ENCODE measurements at places on chromosomes 1 and 21. TPM values are rescaled to one million over a fixed set of nuclear protein-coding genes. Genes with fewer than 3 reads are reported as not detected.

GNG12 gene
- 105 TPM for polyA plus RNA-seq

TMPRSS15 gene
- polyA plus RNA-seq: 0.50 TPM

NECAP2 gene
- 65.7 TPM for polyA plus RNA-seq

C1orf122 gene
- 20.2 TPM for polyA plus RNA-seq

- peak; percentile 59 for DNase-seq
These were observed 153.2 kb downstream of the TRABD2B start for GRCh38 chr1:47843781-47844557.

DNA sequence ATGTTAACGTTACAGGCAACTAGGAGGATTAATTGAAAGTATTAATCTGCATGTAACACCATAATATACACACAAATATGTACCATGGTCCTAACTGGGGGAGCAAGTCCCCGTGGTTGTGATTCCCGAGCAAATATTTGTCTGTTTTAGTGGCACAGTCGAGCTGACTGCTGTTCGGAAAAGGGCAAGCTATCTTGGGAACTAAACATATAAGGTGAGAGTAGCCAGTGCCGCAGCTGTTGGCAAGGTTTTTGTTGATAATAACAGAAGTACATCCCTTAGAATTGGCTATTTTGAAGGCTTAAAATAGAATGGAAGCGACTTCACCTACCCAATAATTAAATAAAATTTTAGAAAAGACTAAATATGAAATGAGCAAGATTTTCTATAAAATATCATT lies 45.5 kb downstream of the UCHL5 start:
- DNase-seq: no peak

DNA sequence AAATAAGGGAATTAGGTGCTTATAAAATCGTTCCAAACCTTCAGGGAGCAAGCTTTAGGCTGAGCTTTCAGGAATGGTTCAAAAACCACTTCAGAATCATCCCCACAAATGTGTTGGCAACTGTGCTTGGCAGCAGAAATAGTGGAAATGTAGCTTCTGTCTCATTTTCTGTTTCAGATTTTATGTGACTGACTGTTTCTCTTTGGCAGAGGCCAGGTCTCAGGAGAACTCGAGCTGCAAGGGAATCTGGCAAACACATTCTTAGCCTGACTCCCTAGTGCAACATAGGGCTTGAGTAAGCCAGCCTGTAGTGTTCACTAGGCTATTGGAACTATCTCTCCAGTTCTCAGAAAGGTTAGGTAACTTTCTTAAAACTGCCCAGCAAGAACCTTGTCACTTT lies 128.6 kb downstream of the PLA2G4A start:
- DNase-seq: no peak

DNA sequence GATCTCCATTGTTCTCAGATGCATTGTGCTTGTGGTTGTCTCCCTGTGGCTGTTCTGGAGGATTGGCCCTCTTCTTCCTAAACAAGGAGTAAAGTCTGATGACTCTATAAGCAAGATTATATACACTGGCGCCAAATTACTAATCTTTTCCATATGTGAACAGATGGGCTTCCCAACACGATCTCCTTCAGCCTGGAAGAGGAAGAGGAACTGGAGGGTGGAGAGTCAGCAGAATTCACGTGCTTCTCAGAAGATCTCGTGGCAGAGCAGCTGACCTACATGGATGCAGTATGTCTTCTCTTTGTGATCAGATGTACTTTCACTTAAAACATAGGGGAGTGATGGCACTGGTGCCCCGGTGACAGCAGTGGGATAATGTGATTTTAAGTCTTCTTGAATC lies 78.7 kb downstream of the RGL1 start:
- no peak for DNase-seq

- DNase-seq: no peak
These were observed 188.7 kb downstream of the COL11A1 start for GRCh38 chr1:102919659-102920058.

DNA sequence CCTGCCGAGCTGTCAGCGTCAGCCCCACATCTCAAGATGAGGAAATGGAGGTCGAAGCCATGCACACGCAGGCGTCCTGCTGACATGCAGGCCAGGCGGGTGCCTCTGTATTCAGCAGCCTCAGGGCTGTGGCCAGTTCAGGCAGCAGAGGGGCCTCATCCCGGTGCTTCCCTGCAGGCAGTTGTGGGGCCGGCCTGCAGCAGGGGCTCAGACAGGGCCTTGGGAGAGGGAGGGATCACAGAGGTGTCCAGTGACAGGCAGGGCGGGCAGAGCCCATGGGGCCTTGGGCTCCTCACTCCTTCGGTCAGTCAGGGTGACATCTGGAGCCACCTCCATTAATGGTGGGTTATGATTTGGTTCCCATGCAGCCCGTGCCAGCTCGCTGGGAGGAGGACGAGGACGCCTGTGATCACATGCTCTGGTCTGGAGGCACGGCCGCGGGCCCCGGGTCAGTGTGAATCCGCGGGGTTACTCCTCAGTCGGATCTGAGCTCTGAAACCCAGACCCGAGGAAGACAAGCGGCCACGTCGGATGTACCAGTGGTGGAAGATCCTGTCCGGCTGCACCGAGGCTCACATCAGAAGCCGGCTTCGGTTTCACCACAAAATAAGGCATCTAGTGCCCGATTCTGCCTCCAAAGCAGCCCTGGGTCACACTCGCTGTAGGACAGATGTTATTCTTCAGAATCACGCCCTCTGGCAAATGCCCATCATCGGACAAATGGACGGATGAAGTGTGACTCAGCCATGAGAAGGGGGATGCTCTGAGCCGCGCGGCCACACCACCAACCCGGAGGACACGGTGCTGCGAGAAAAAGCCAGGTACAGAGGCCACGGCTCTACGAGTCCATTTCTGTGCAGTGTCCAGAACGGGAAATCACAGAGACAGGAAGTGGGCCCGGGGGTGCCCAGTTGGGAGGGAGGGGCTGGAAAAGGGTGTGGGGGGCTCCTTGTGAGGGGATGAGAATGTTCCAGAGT lies 33.4 kb downstream of the KRTAP10-1 start:
- DNase-seq: no peak

- no peak for DNase-seq
These were observed 41.2 kb downstream of the ARHGEF11 start for GRCh38 chr1:157004327-157004726.

DNA sequence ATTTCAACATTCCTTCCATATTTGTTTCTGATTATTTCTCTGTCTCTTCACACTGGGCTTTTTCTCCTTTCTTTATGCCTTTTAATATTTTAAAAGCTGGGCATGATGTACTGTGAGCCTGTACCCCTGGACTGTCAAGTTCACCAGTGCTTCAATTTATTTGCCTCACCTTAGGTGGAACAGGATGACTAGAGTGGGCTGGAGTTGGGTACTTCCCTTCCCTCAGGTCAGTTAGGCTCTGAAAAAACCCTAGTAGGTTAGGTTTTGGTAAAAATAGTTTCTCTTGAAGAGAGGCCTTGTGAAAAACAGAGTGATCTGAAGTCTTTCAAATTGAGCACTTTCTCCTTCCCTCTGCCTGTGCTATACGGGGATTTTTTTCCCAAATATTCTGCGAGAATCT lies 163.0 kb upstream of the LYPLAL1 start:
- no peak for DNase-seq

DNA sequence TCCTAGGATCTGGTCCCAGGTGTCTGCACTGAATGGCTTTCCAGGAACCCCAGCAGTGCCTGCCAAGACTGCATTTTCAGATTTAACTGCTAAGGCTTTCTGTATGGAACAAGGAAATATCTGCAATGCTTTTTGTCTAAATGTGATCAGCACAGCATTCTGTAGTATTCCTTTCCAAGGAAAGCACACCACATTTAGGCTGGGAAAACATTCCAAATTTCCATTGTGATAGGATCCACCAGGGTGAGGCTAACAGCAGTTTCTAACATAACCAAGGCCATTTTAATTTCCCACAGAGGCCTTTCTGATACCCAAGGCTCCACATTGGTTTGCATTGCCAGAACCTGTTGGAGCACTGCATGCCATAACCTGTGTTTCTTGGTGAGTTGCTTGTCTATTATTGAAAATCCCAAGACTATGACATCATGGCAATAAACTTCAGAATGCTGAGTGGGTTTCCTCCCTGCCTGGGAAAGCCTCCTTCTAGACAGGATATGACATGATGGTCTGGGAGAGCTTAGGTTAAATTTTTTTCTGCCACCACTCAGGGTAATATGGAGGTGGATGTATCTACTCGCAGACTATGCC lies 23.3 kb upstream of the PTGFRN start:
- no peak for DNase-seq

- DNase-seq: no peak
These were observed 54.2 kb downstream of the SH3GLB1 start for GRCh38 chr1:86758570-86758969.

DNA sequence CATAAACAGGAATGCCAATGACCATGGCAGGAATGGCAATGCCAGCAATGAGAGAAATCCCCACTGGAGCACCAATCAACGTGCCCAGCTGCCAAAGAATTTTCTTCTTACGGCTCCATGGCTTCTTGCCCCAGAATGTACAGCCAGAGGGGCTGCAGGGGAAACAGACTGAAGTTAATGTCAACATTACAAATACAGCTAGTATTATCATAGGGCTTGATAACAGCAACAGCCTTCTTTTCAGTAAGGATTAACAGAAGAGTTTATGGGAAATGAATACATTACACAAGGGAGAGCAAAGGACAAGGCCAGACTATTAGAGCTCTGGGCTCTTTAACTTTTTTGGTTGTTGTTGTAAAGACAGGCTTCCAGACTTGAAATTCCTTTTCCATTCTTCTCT lies 18.2 kb downstream of the RNF19B start:
- DNase-seq: no peak
